Stimulated activated CD8-positive, alpha-beta memory T cell treated with anti-CD3 and anti-CD28 coated beads, Interleukin-4, amount 100 ng/mL, for 1 hour (primary cell): ENCODE measurements at places on chromosomes 7 and 10.
A peak's percentile ranks its signal among the peaks of the same experiment; 100 is the strongest.

DNA sequence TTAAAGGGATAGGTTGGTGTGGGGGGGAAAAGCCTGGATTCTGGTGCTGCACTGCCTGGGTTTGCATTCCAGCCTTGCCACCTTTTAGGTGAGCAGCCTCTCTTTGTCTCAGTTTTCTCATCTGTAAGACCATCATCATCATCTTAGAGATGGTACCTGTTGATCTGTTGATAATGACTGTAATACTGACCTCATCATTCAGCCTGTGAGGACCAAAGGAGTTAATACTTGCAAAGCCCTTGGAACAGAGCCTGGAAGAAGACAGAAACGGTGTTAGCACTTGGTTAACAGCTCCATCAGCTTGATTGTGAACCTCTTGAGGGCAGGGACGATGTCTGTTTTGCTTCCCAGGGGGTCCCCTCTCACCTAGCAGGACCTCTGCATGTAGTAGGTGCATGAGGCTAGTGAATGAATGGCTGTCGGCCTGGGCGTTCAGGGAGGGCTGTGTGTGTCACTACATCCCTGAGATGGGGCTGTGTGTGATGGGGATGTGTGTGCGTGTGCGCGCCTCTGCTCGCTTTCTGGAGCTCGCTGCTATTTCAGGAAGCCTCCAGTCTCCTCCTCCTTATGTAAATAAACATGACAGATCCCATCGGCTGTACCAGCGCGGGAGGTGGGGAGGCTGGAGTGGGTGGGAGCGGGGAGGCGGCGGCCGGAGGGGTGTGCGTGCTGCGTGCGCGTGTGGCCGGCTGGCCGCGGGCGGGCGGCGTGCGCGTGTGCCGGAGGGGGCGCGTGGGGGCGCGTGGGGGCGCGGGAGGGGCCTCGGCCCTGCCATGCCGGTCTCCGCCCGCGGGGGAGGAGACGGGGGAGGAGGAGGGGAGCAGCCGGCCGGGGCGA, 61.2 kb downstream of the NEURL1 start:
- DNase-seq = no peak

DNA sequence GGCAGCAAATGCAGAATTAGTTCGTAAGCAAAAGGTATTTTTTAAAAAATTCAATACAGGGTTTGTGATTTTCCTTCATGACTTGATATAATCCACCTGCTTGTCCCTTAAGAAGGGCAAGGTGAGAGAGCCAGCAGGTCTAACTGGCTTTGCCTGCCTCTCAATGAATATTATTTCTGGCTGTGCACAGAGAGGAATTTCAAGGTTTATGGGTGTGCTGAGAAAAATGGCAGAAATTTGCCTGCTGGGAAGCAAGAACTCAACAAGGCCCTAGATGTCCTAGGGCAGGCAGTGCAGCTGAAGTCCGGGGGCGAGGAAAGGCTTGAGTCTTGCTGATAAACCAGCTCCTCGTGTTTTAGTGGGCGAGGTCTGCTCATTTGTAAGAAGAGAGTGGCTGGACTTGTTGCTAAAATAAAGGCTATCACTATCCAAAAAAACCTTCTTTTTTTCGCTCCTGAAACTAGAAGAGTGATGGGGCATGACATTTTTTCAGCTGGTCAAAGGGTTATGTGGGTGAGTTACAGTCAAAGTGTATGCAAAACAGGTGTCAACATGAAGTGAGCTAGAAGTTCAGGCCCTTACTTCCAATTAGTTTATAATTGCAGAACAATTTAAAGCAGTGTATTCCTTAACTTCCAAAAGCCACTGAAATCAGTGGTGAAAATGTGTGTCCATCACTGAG, 385.8 kb upstream of the KLF6 start:
- DNase-seq = no peak

GRCh38 chr7:15159261-15159660, 256.7 kb upstream of the DGKB start:
- no peak for DNase-seq

- DNase-seq = no peak
Observed at GRCh38 chr10:133166828-133167692, 7.0 kb downstream of the KNDC1 start.

DNA sequence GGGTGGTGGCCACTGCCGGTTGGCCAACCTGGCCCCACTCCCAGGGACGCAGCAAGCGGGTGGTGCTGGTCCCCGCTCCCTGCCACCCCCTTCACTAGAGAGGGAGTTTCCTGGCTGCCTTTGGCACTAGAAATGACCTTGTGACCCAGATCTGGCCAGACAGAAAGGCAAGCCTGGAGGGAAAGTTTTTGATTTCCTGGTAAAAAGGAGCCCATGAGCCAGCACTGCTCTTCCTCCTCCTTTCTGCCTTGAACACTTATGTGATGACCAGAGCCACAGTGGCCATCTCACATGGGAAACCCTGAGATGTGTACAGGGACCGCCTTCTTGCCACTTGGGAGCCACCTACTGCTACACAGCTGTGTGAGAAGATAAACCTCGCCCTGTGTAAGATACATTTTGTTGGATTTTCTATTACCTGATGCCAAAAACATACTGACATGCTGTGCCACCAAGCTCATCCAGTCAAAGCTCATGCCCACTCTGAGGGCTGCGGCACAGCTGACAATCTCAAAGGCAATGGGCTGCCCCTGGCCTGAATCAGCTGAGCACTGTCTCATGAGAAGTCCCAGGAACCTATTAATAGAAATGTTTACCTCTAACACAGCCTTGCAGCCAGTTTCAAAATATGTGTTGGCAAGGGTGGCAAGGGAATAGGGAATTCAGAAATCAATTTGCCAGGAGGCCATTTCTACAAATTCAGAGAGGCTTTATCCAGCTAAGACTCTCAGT, 94.0 kb downstream of the CYTH3 start:
- DNase-seq = no peak

GRCh38 chr10:43135656-43136055, 2.6 kb upstream of the CSGALNACT2 start:
- DNase-seq = no peak

DNA sequence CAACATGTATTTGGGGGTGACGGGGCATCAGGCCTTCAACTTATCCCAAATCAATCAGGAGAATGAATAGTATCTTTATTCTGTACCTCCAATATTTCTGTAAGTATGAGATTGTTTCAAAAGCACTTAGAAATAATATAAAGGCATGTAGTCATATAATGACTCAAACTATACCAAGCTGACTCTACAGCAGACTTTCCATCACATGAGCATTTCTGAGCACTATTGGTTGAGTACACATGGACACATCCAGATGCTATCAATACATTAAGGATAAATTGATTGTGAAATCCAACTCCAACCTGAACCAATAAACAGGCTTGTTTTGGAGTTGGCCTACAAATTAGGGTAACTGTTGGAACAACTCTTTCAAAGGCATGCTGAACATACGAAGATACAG, 229.4 kb downstream of the SFMBT2 start:
- no peak for DNase-seq

- no peak for DNase-seq
Observed at GRCh38 chr10:62250594-62251198, 17.9 kb downstream of the RTKN2 start.

GRCh38 chr7:3787717-3788264, 486.7 kb downstream of the SDK1 start:
- no peak for DNase-seq

- DNase-seq = no peak
Observed at GRCh38 chr10:44864051-44864450, 47.1 kb upstream of the TMEM72 start.

DNA sequence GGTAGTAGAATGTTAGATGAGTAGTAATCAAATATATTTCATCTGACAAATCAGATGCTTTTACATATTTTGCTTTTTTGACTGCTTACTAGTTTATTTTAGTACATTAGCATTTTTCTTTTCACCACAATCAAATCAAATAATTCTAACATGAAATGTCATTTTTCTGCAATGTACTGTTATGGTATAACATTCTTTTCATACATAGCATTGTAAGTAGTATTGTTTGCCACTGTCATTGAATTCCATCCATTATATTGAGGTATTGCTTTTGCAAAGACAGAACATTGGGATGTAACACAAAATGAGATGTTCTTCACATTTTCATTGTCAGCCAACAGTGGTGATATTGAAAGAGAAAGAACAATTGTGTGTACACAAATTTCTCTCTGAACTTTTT, 107.4 kb downstream of the TRIL start:
- no peak for DNase-seq

DNA sequence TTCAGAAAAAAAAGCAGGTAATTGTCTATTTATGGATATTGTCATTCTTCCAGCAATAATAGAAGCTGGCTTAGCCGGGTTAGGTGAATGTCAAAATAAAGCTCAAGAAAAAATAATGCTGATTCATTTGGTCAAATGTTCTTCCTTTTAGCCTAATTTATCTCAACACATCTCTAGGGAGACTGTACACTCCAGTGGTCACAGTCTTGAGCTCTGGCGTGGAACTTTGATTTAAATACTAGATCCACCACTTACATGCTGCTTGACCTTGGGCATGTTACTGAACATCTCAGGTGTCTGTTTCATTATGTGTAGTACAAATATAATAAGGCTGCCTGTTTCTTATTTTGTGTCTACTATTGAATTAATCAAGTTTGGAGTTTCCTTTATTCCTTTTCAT, 22.0 kb downstream of the PRTFDC1 start:
- no peak for DNase-seq

GRCh38 chr7:159226011-159226702, 81.5 kb upstream of the VIPR2 start:
- DNase-seq = no peak

- no peak for DNase-seq
Observed at GRCh38 chr7:25720427-25720826, 431.6 kb upstream of the NFE2L3 start.

DNA sequence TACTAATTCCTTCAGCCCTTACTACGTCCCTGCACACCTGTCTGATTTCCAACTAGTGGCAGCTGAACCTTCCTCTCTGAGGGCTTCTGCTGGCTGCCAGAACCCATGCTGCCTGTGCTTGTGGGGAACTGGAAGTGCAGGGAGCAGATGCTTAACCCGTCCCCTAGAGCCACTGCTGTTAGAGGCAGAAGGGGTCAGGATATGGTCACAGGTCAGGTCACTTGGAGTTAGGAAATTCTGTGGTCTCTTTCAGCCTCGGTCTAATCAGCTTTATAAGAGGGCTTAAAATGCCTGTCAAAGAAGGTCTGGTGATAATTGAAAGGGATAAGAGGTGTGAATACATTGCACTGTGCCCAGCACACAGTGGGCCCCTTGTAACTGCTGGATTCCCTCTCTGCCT, 82.0 kb downstream of the PLPP4 start:
- DNase-seq = no peak

GRCh38 chr7:30225863-30226613, 58.4 kb upstream of the ZNRF2 start:
- DNase-seq = no peak

- DNase-seq = no peak
Observed at GRCh38 chr10:124464028-124464965, 2.7 kb downstream of the LHPP start.

GRCh38 chr7:101814991-101815825, 2.2 kb upstream of the CUX1 start:
- DNase-seq = peak; percentile 39

GRCh38 chr7:43179393-43179792, 66.9 kb downstream of the HECW1 start:
- no peak for DNase-seq

GRCh38 chr10:47042199-47042473, 130.9 kb downstream of the PTPN20 start:
- no peak for DNase-seq

GRCh38 chr7:124457841-124458240, 307.8 kb downstream of the GPR37 start:
- DNase-seq = no peak
